Stromal cell of bone marrow (primary cell): ENCODE measurements at places on chromosomes 1 and 21.

DNA sequence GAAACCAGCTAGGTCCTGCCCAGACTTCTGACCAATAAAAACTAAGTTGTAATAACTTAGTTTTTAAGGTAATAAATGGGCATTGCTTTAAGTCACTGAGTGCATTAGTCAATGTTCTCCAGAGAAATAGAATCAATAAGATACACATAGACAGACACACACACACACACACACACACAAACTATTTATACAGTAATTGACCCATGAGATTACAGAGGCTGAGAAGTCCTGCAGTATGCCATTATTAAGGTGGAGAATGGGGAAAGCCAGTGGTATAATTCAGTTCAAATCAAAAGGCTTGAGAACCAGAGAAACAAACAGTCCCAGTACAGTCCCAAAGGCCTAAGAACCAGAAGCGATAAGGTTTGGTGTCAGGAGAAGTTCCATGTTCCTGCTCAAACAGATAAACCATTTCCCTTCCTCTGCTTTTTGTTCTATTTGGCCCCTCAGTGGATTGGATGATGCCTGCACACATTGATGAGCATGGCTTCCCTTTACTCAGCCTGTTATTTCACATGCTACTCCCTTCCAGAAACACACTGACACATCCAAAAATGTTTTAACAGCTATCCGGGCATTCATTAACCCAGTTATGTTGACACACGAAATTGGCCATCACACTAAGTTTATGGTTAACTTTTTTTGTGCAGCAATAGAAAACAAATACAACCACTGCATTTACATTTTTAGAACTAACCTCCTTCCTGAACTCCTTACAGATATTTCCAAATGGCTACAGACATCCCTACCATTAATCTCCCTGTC, 828.2 kb upstream of the NCAM2 start:
- DNase-seq: no peak

GRCh38 chr1:164694505-164694904, 135.5 kb downstream of the PBX1 start:
- no peak for DNase-seq

DNA sequence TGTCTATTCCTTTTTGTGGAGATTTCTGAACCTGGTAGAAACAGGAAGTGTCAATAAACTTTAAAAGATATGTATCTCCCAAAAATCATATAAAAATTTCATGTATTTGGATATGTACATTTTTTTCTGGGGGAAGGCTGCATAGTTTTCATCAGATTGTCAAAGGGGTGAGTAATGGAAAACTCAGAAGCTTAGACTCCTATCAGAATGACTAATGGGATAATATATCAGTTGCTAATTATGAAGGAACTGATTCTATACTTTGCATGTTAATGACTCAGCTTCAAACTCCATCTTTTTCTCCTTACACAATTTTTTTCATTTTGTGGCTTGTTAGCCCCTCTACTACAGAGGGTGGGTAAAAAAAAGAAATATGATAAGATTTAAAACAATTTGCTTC, 55.9 kb downstream of the GON4L start:
- DNase-seq: peak; percentile 21

GRCh38 chr1:94258873-94259331, 21.5 kb upstream of the ARHGAP29 start:
- peak; percentile 93 for DNase-seq

GRCh38 chr1:53546409-53547155, 87.4 kb downstream of the DMRTB1 start:
- no peak for DNase-seq

GRCh38 chr1:202915146-202915545, 11.9 kb downstream of the KLHL12 start:
- no peak for DNase-seq

DNA sequence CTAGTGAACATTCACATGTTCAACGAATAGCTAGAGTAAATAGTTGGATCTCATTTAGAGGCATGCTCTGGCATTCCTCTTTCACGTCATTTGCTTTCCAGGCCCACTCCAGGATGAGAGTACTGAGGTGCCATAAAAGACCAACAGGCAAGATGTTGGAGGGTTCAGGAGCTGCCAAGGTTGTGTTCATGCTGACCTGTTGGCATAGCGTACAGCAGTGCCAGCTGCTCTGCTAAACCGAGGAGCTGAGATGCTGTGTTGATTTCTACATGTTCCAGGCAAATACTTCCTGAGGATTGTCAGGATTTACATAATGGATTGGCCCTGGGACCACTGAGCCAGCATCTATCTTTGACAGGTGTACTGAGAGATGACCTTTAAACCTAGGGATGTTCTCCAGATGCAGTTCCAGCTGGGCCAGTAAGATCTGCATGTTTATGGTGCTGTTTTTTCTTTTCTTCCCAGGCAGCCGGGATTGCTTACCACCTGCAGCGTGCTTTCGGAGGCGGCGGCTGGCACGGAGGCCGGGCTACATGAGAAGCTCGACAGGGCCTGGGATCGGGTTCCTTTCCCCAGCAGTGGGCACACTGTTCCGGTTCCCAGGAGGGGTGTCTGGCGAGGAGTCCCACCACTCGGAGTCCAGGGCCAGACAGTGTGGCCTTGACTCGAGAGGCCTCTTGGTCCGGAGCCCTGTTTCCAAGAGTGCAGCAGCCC, 66.9 kb downstream of the DISC1 start:
- no peak for DNase-seq

DNA sequence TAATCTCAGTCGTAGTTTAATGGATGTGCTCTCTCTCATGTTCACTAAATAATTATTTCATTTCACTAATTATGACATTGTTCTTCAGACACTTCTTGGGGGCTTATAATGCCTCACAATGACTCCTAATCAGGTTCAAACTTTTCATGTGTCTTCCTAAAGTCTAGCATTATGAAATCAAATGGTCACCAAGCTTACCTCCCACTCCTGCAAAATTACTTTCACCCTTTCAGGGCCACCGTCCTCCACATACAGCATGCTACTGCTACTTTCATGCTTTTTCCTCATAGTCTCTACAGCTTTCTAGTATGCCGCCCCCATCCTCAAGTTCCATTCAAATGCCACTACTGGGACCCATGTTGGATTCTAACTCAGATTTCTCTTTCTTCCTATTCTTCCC, 59.8 kb upstream of the C1orf53 start:
- DNase-seq: no peak

GRCh38 chr1:18597160-18598042, 33.2 kb upstream of the PAX7 start:
- DNase-seq: no peak

GRCh38 chr1:220876511-220877376, 2.5 kb upstream of the HLX start:
- no peak for DNase-seq

DNA sequence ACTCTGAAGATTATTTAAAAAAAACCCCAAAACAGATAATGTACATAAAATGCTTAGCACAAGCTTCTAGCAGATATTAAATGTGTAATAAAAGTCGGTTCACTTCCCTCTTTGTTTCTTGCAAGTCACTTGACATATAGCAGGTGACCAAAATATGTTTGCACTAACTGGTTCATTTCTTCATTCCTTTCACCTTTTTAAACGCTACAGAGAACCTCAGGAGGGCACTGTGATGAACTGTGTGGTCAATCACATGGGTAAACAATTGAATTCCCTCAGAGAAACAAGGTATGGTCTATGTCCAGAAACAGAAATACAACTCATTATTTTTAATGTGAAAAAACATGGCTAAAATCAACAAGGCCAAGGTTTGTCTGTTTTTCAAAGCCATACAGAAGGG, 51.3 kb upstream of the BCL10 start:
- no peak for DNase-seq

DNA sequence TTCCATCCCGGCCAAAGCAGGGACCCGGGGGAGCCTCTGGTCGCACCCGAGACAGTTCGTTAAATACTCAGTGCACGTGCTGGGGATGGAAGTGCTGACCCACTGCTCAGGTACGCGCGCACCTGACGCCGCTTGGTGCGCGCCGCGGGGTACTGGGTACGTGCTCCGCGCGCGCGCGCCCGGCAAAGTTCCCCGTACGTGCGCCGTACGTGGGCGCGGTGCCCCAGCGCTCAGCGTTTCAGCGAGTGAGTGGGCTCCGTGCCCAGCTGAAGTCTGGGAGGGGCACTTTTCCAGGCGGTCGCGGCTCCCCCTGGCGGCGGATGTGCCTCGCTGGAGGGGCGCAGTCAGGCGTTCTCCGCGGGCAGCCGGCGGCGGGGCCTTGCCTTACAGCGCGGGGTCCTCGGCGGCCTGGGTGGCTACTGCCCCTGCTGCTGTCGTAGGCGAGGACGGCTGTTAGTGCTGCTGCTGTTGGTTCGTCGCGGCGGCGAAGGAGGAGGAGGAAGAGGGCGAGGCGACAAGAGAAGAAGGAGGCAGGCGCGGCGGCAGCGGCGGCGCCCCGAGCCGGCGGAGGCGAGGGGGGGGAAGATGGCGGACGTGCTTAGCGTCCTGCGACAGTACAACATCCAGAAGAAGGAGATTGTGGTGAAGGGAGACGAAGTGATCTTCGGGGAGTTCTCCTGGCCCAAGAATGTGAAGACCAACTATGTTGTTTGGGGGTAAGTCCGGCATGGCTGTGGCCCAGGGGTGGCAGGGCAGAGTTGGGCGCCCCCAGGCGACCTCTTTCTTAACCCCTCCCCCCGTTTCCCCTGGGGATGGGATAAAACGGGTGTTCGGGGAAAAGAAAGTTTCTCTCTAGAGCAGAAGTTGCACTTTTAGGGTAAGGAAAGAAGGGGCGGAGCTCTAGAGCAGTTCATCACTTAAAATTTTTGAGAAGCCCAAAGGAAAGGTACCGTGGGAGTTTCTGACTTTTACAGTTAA, at the start of gene CDC73:
TSS of gene CDC73 (plus strand) at position 416 of the 978 bp plus-strand sequence. CDS start at position 586, 170 bp downstream.
- DNase-seq: peak; percentile 90
